Left ventricle myocardium inferior (tissue), 1 donor: ENCODE measurements at places on chromosomes 5 and 9. TPM values are rescaled to one million over a fixed set of nuclear protein-coding genes. Genes with fewer than 3 reads are reported as not detected.

DNA sequence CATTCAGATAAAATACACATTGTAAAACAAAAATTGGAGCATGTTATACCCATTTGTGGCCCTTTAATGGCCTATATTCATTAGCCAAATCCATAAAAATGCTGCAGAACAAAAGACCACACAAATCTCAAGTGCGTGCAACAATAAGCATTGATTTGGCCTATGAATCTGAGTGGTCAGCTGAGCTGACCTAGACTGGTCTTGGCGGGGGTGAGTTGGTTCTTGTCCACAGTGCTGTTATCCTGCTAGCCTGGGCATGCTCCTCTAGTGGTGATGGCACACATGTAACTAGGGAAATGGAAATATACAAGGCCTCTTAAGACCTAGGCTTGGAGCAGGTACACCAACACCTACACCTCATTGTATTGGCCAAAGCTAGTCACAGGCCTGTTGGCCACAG lies 122.2 kb upstream of the TBCA start:
- H3K4me3 ChIP-seq = no peak overlapping the region
- H3K27me3 ChIP-seq = no peaks in the 10 kb centered on the region
- peaks cover 3% of the 10 kb centered on the region for H3K4me1 ChIP-seq
- DNase-seq = no peak
- H3K36me3 ChIP-seq = no peaks in the 10 kb centered on the region

- no peak for DNase-seq
- no peak overlapping the region for H3K27ac ChIP-seq
- H3K36me3 ChIP-seq = no peaks in the 10 kb centered on the region
- peaks cover 9% of the 10 kb centered on the region for H3K4me1 ChIP-seq
Measured at GRCh38 chr5:43400082-43400481, 12.1 kb downstream of the CCL28 start.

DNA sequence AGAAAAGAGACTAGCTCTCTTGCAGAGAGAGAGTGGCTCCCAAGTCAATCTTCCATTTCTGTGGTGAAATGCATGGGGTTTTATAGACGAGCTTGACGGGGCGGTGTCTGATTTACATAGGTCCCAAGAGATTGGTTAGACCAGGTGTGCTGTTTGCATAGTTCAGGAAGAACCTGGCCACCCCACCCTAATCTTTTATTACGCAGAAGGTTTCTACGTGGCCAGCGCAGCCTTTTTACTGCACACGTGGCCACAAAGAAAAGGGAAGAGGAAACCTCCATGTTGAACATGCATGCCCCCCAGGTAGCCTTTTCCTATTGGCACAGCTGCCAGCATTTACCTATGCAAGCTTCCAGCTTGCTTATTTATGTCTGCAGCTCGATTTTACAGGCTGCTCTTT lies 92.1 kb downstream of the CAVIN4 start:
- no peaks in the 10 kb centered on the region for H3K4me1 ChIP-seq
- no peak overlapping the region for H3K4me3 ChIP-seq
- H3K27ac ChIP-seq = no peak overlapping the region
- no peaks in the 10 kb centered on the region for H3K36me3 ChIP-seq
- no peak for DNase-seq

DNA sequence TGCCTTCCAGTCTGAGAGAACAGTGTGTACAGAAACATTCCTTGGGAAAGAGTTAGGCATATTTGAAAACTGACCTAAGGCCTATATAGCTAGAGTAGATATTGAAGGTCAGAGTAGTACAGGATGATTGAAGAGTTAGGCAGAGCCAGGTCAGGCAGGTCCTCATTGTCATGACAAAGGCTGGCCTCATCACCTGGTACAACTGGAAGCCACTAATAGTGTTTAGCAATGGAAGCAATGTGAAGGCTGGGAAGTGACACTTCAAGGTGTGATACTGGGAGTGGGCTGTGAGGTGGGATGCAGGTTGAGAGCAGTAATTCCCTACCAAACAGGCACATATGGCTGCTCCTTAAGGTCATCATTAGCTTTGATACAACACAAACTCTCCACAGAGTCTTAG lies 123.6 kb upstream of the CCNH start:
- no peak overlapping the region for H3K4me3 ChIP-seq
- H3K27ac ChIP-seq = no peak overlapping the region
- no peak for DNase-seq
- H3K4me1 ChIP-seq = no peaks in the 10 kb centered on the region
- H3K27me3 ChIP-seq = no peaks in the 10 kb centered on the region
- H3K36me3 ChIP-seq = no peaks in the 10 kb centered on the region

GRCh38 chr9:8679371-8679822 lies 879.8 kb upstream of the DMAC1 start:
- H3K36me3 ChIP-seq = no peaks in the 10 kb centered on the region
- DNase-seq = no peak
- H3K27me3 ChIP-seq = no peaks in the 10 kb centered on the region
- H3K4me1 ChIP-seq = peaks cover 21% of the 10 kb centered on the region

GRCh38 chr5:178349625-178350353 lies 117.2 kb upstream of the PHYKPL start:
- DNase-seq = no peak
- H3K27ac ChIP-seq = no peak overlapping the region
- H3K4me3 ChIP-seq = no peak overlapping the region
- H3K4me1 ChIP-seq = no peaks in the 10 kb centered on the region
- H3K36me3 ChIP-seq = no peaks in the 10 kb centered on the region
- peaks cover 26% of the 10 kb centered on the region for H3K27me3 ChIP-seq

SURF2 gene
- total RNA-seq = 17.4 TPM

PCDHB5 gene
- 2.3 TPM for total RNA-seq

NDST1 gene
- 58.9 TPM for total RNA-seq
